Endodermal cell (in vitro differentiated cells): ENCODE measurements at places on chromosomes 1 and 21.

GRCh38 chr1:114462341-114462740 lies 48.7 kb downstream of the TRIM33 start:
- DNase-seq: no peak

GRCh38 chr1:202023001-202023433 lies 12.6 kb downstream of the ELF3 start:
- DNase-seq: no peak

DNA sequence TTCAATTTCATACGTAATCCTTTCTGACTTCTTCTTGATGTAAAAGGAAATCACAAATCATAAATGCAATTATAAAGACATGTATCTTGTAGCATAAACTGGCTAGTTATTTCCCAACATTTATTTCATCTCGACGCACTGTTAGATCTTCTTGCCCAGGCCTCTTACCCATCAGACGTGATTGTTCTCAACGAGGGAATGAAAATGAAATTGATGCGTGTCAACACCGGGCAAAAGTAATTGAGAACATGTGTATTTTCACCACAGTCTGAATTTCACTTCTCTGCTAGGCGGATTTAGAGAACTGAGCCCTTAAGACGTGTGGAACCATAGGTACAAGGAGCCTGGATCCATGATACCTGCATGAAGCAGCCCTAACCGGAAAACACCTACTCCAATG lies 519.7 kb downstream of the KCNT2 start:
- DNase-seq: no peak

- no peak for DNase-seq
Observed at GRCh38 chr1:179124873-179125272, 43.0 kb downstream of the TOR3A start.

- DNase-seq: no peak
Observed at GRCh38 chr21:45837936-45838335, 143.6 kb upstream of the COL6A1 start.

DNA sequence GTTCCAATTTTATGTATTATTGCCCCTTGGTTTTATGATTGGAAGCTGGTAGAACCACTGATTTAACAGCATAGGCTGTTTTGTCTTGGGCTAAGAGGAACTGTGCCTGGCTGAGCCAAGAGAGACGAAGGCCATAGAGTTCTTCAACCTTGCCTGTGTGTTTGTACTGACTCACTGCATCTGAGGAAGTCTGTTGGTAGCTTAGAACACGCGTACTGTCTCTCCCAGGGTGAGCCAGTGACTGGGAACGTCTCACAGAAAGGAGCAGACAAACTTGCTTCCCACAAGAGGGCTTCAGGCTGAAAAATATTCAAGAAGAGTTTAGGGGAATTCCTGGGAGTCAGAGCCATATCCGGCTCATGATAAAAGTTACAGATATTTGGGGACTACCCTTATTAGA lies 14.9 kb downstream of the TMEM51 start:
- no peak for DNase-seq

- no peak for DNase-seq
Observed at GRCh38 chr1:33328817-33329216, 7.9 kb upstream of the A3GALT2 start.

GRCh38 chr21:42859891-42860230 lies 19.5 kb downstream of the WDR4 start:
- DNase-seq: peak; percentile 42

DNA sequence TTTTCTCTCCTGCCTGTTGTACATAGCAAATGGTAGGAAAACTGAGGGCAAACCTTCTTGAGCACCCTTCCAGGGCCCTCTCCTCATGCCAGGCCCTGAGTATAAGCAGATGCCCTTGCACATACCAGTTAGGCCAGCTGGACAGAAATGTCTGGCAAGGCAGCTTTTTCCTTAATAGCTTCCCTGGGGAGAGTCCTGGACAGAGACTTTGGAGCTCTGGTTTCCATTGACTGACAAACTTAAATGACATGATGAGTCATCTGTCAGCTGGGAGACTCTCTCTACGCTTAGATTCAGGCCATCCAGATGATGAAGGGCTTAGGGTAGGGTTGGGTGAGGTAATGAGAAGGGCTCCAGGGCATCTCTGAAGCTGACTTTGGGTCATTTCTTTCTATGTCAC lies 317.5 kb downstream of the ASTN1 start:
- DNase-seq: no peak
